ENCODE measurements at places on chromosomes 7 and 10.

DNA sequence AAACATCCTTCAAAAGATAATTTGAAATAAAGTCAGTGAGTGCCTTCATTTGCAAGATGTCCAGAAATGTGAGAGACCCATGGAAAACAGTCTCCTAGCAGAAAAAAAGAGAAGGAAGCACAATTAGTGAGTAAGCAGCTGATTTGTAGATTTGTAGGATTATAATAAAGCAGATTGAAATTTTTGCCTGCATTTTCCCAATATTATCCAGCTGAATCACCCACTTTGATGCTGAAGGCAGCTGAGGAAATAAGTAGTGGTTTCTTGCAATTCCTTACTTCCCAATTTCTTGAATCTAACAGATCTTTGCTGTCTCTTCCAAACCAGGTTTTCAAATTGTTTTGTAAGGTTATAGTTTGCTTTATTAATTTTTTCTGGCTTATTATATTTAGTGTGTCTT lies 181.4 kb downstream of the GNAT3 start:
- DNase-seq, result no peak

GRCh38 chr7:36724996-36725395 lies 702 bp upstream of the AOAH start:
- no peak for DNase-seq

DNA sequence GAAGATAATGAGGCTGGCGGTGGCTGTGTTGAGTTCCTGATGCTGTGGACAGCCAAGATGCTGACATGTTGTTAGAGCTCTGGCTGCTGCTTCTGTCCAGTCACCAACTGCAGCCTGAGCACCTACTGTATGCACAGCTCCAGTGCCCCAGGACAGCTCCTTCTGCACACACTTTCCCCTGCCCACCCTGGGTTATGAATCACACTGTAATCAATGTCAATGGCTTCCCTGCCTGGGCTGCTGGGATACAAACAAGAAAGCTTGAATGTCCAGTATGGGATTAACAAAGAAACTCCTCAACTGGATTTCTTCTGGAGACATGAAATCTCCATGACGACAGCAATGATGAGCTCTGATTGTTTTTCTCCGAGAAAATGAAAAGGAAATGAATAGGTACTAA lies 172.0 kb downstream of the GFRA1 start:
- DNase-seq, result no peak

GRCh38 chr10:130816116-130816901 lies 495.2 kb downstream of the TCERG1L start:
- no peak for DNase-seq

DNA sequence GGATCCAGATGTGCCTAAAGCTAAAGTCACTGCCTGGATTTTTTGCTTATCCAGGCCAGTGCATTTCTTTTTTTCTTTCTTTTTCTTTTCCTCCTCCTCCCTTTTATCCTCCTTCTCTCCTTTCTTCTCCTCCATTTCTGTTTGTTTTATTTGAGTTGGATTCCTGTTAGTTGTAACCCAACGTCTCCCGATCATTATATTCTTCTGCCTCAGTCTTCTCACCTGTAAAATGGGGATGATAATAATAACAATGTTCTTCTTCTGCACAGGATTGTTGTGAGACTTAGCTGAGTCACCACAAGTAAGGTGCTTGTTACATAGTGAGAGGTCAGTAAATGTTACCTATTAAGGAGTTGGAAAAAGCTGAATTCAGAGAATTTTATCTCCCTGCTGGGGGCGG lies 13.7 kb upstream of the FFAR4 start:
- no peak for DNase-seq

DNA sequence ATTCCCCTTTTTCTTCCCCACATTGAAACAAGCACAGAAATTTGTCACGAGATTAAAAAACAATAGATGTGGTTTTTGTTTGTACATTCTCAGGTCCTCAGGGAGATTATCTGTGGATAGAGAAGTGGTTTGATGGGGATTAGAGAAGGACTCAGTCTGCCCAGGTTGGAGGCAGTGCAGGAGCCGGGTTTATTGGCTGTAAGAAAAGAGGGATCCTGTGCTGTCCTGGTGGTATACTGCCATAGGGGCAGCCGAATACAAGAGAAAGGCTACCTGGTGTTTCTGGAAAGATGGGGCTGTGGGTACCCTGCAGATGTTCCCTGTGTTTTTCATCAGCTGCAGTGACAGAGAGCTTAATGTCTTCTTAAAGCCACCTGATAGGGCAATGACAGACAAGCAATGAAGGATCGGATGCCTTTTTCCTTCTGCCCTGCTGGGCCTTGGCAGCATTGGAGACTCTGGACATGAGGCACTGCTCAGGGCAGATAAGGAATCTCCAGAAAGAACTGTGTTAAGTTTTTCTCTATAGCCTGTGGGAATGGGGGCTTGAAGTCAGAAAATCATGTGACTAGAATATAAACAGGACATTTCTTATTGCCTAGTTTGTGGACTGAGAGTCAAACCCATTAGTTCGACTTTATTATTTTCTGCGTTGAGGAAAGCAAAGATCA lies 18.1 kb upstream of the GPR141 start:
- DNase-seq, result no peak

DNA sequence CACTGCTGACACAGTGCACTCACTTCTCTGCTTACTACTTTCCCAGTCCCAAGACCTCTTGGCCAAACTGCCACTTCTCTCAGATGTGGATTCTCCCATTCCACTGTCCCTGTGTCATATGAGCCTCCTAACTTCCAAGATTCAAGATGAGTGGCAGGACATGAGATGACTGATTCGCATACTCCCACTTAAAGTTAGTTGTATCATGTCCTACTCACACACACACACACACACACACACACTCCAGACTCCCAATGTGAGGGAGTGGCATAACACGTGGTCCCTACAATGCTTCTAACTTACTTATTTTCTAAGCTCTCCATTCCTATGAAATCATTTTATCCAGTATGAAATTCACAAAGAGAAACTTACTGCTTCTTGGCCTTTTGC lies 67.0 kb upstream of the CAV2 start:
- DNase-seq, result no peak

GRCh38 chr7:91814189-91814588 lies 66.3 kb downstream of the MTERF1 start:
- no peak for DNase-seq

- DNase-seq, result no peak
These were observed 118.5 kb downstream of the CYTH3 start for GRCh38 chr7:6153646-6154541.

DNA sequence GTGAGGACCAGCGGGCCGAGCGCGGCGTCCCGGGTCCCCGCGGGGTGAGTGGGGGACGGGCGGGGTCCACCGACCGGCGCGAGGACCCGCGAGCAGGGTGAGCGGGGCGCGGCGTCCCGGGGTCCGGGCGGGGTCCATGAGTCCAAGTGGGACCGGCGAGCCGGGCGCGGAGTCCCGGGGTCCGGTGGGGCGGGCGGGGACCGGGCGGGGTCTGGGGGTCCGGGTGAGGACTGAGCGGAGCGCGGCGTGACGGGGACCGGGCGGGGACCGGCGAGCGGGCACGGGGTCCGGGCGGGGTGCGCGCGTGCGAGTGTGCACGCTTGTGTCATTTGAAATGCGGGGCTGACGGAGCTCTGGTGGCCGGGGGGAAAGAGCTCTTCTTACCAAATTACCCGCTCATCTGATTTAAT lies 765 bp downstream of the CELF2 start:
- no peak for DNase-seq

GRCh38 chr7:1342090-1342640 lies 109.5 kb downstream of the UNCX start:
- no peak for DNase-seq
